ENCODE measurements at places on chromosomes 16 and 17.

DNA sequence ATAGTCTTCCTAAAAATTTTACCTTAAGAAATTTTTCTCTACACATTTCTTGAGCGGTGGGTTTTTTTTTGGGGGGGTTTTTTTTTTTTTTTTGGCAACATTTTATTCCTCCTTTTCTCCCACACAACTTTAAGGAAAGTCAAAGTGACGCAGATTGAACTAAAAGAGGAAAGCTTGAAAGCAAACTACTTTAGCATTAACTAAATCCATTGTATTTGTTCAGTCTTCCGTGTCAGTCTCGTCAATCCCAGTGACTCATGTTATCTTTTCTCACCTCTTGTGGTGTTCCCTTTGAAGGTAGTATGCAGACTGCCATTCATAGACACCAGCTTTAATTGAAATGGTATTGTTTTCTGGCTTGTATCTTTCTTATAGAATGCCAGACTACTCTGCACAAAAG lies 39.3 kb downstream of the TADA2A start:
- DNase-seq, result no peak

DNA sequence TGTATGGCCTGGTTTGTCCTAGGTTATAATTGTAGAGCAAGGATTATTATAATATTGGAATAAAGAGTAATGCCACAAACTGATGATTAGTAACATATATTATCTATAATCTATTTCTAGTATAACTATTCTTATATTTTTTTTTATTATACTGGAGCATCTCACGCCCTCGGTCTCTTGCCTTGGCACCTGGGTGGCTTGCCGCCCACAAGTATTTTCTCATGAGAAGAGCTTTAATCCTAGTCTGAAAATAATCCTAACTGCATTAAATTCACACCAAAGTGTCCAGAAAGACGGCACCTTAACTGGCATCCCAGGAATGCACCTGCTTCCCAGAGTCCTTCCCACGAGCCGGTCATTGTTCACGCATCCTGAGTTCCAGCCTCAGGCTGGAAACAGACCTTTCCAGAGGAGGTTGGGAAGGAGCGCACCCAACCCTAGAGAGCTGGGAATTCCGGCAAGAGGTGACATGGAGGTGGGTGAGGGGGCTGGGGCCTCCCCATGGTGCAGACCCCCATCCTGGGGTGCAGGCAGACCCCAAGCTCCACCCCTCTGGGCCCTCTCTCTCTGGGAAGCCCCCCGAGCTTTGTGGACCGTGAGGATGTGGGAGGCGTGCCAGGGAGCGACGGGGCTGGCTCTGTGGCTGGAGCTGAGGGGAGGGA lies 15.9 kb downstream of the CHMP1A start:
- no peak for DNase-seq

- DNase-seq, result no peak
Measured at GRCh38 chr17:29445844-29446243, 55.7 kb downstream of the TAOK1 start.

- no peak for DNase-seq
Measured at GRCh38 chr16:14248791-14249190, 177.7 kb downstream of the MRTFB start.

DNA sequence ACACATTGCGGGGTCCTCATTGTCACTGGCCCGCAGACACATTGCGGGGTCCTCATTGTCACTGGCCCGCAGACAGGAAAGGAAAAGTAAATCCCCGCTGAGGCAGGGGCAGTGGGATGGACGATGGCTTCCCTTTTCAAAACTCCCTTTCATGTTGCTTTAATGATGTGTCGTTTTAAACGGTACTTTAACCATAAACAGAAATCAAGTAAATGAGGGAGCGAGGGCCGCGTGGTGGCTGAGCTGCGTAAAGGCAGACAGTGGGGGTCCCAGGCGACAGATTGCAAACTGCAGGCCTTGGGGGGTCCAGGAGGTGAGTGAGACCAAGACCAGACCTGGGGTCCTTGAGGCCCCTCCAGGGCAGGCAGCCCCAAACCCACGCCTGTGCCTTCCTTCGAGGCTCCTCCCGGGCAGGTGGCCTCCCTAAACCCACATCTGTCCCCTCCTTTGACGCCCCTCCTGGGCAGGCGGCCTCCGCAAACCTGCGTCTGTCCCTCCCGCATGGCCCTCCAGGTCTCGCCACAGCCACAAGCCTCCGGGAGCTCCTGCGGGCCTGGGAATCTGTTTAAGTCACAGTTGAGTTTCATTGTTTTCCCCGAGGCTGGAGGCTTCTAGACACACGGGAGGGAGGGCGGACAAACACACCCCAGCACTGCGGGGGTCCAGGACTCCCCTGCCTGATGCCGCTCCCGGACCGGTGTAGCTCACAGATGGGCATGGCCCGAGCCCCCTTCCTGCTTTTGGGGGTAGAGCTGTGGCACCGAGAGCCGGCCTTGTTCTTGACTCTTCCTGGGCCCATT lies 7.3 kb downstream of the PIEZO1 start:
- DNase-seq, result no peak

GRCh38 chr17:39995438-39995837 lies 14.8 kb downstream of the PSMD3 start:
- DNase-seq, result no peak

GRCh38 chr16:79659344-79659743 lies 58.8 kb upstream of the MAF start:
- DNase-seq, result no peak

GRCh38 chr17:67390646-67391361 lies 13.7 kb downstream of the PITPNC1 start:
- DNase-seq, result no peak

- DNase-seq, result no peak
Measured at GRCh38 chr16:68384288-68385161, 63.8 kb downstream of the SMPD3 start.

DNA sequence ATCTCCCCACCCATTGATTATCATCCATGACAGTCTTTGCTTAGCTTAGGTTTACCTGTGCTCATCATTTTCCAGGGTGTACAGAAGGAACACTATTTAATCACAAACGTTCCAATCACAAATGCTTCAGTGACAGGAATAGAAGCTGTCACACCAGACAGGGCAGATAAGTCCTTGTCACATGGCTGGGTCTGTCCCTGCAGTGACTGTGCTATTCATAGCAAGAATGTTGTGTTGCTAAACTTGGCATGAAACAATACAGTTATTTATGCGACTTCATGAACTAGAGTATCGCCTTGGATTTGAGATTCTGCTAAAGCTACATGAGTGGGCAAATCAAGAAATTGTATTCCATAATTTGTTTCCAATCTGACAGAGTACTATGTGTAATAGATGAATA lies 108.4 kb downstream of the CDH13 start:
- no peak for DNase-seq

GRCh38 chr17:5785338-5785737 lies 201.0 kb upstream of the NLRP1 start:
- no peak for DNase-seq

DNA sequence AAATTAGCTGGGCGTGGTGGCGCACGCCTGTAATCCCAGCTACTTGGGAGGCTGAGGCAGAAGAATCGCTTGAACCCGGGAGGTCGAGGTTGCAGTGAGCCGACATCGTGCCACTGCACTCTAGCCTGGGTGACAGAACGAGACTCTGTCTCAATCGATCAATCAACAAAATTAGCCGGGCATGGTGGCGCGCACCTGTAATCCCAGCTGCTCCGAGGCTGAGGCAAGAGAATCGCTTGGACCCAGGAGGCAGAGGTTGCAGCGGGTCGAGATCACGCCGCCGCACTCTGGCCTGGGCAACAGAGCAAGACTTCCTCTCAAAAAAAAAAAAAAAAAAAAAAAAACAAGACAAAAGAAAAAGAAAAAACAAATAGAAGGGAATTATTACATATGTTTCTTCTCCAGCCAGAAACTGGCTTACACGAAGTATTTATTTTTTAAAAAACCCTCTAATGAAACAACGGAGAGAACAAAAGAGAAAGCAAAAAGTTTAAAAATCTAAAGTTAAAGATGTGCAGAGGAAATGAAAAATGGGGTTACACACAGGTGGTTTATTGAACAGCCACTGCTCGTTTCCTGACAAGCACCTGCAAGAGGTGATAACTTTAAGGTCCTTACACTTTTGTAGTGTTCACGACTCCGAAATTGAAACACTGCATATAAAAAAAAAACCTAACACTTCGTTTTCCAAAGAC lies 1.4 kb downstream of the SYNRG start:
- no peak for DNase-seq

DNA sequence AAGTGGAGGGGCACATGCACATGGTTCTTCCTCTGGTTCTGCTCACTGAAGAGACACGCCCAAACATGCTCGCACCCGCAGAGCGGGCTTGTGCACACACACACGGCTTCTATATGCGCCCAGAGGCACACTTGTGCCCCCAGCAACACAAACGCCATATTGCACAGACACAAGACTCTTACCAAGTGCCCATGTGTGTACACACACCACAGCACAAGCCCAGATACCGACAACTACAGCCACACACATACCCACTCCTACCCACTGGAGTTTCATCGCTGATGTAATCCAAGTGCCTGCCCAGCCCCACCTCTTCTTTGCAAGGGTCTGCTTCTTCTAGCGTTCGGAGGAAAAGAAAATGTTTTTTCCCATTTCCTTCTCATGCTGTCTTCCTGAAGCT lies 6.5 kb upstream of the PRR29 start:
- DNase-seq, result no peak

DNA sequence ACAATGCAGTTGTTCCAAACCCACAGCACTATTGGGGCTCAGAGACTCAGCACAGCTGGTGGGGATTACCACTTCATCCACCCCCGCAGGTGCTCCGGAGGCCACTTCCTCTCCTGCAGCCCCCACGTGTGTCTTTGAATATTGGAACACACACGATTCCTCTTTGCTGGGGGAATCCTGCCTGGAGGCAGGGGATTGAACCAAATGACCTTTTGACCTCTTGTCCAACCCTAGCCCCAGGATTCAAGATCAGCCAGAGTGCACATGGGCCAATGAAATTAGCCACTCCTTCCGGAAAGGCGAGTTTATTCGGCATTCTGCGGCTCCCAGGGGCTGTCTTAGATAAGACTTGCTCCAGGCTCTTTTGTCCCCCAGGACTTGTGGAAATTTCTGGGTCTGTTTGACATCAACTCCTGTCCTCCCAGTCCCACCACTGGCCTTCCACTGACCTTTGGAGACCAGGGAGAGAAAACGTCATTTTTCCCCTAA lies 350.2 kb downstream of the FOXL1 start:
- no peak for DNase-seq

GRCh38 chr17:34412534-34412933 lies 49.5 kb upstream of the CCL1 start:
- no peak for DNase-seq

- no peak for DNase-seq
Measured at GRCh38 chr16:68425498-68426346, 22.6 kb downstream of the SMPD3 start.

DNA sequence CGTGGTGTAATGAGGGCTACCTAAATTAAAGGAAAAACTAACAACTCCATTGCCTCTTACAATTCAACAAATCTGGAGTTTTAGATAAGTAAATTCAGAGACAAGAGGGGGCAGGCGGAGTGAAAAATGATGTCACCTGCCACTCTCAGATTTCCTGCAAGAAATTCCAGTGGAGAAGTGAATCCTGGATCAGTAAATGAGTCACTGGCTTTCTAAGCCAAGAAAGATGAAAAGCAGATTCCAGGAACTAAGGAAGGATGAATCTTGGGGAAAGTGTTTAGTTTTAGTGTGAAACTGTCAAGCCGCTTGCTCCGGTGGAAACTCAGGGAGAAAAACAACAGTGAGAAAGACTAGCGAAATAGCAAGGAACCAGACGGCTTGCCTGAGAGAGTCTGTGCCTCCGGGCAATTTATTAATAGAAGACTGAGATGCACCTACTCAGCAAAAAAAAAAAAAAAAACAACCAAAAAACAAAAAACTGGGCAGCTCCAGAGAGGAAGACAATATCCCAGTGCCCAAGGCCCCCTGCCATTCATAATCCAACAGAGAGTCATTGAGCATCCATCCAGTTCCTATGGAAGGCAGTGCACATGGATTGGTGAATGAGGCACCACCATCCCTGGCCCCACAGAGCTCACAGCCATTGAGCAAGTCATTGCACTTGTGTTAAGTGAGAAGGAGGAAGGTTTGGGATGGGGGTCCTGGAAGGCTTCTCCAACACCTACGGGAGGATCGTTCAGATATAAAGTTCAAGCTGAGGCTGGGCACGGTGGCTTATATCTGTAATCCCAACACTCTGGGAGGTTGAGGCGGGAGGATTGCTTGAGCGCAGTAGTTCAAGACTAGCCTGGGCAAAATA lies 12.1 kb upstream of the RIPOR1 start:
- no peak for DNase-seq

DNA sequence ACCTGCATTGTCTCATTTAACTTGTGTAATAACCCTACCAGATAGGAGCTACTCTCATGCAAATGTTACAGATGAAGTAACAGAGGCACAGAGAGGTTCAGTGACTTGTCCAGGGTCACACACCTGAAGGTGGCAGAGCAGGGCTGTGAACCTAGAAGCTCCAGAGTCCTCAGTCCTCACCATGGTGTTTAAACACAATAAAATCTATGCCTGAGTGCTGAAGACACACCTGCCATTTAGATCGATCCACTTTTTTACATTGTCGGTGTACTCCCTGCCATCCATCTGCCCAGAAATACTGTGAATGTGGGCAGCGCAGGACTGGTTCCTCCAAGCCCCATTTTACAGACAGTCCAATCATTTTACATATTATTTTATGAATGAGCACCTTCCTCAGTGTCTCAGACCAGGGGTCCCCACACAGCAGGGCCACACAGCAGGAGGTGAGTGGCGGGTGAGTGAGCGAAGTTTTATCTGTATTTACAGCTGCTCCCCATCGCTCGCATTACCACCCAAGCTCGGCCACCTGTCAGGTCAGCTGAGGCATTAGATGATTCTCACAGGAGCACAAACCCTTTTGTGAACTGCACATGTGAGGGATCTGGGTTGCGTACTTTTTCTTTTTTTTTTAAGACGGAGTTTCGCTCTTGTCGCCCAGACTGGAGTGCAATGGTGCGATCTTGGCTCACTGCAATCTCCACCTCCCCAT lies 5.6 kb downstream of the IL4R start:
- no peak for DNase-seq

DNA sequence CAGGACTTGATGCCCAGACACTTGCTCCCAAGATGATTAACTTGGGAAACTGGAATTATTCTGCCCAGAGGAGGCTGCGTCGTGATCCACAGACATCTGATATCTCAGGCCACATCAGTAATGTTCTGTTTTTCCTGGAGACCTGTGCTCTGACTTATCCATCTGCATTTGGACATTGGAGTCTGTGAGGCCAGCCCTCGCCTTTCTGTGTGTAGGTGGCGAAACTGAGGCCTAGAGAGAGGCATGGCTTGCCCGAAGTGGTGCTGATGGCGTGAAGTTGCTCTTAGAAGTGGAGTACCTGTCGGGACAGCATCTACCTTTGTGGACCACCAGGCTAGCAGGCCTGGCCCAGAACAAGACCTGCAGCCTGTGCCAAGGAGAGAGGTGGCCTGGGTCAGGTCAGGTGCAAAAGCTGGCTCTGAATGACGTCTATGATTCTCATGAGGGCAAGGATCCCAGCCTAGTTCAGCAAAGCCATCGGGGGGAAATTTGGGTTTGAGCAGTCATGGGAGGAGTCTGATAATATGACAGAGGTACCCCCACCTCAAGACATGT lies 186.8 kb upstream of the ZNF469 start:
- no peak for DNase-seq

GRCh38 chr17:9999919-10000695 lies 95.0 kb upstream of the RCVRN start:
- no peak for DNase-seq

All from cerebellum (tissue), 4 donors.